Effector memory CD8-positive, alpha-beta T cell (primary cell): ENCODE measurements at places on chromosomes 2 and 18.

GRCh38 chr2:40431600-40431955 lies 20.3 kb downstream of the SLC8A1 start:
- no peak for DNase-seq

DNA sequence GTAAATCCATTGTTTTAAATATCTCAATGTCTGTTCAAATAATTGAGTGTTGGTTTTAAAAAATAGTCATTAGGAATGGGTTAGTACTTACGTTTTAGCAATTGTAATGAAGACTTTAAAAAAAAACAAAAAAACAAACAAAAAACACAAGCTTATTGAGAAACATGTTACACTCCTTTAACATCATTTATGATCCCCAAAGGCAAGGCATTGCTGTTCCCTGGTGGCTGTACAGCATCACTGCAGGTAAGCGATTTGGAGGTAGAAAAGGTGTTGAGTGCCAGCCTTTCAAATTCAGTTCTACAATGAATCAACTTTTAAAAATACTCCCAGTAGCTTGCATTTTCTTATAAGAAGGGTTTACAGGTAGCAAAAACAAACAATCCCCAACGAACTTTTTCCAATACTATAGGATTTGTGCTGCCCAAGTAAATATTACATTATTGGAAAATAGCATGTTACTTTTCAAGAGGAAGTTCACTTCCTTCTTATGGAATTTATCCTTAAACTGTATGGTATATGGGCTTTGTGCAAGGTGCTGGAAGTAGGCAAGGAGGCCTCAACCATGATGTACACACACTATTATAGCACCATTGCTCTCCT lies 27.5 kb downstream of the CNRIP1 start:
- no peak for DNase-seq

GRCh38 chr2:42925742-42926433 lies 133.5 kb upstream of the HAAO start:
- no peak for DNase-seq

DNA sequence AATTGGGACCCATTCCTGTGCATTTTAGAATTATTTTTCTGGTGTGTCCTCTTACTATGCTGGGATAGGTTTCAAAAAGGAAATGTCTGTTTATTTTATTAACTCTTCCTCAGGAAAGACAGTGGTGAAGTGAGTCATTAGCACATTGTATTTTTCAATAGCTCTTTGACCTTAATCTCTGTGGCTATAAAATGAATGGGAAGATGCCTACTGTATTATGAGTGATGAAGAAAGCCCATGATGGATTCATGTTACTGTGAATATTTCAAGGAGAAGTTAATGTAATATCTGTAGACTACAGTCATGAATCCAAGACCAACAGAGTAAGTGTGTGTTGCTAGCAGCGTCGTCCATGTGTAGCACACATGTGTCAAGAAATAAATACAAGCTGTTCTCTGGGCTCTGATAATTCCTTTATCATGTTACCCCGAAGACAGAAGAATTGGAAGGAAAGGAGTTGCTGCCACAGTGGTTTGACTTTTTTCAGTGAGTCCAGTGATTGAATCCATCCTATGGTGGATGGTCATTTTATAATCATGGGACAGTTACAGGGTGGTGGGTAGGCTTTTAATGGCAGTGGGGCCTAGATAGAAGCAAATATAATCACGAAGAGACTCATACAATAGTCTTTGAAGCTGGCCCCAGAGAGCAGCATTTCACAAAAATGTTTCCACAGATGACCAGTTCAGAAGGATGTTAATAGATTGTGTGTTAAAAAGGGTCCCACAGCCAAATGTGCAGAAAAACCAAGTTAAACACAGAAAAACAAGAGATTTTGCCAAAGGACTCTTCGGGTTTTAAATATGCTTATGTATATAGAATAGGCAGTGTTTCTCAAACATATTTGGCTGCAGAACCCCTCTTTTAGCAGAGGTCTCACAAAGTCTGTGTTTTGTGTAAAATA lies 239.7 kb upstream of the RASGRP3 start:
- DNase-seq: no peak

DNA sequence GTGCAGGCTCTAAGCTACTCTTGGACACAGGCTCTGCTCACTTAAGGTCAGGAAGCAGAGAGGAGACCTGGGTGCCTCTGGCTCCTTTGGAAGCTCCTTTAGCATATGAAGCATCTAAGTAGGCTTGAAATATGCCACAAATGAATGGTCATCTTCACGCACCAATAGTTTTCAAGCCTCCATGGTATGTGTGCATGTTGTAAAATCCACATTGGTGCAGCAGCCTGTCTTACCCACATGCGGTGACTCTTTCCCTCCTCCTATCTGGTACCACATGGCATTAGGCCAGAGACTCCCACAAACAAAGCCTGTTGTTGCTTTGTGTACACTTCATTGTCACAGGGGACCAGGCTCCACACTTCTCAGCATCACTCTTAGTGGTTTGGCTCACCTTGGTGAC lies 442.2 kb upstream of the RAB12 start:
- DNase-seq: no peak

DNA sequence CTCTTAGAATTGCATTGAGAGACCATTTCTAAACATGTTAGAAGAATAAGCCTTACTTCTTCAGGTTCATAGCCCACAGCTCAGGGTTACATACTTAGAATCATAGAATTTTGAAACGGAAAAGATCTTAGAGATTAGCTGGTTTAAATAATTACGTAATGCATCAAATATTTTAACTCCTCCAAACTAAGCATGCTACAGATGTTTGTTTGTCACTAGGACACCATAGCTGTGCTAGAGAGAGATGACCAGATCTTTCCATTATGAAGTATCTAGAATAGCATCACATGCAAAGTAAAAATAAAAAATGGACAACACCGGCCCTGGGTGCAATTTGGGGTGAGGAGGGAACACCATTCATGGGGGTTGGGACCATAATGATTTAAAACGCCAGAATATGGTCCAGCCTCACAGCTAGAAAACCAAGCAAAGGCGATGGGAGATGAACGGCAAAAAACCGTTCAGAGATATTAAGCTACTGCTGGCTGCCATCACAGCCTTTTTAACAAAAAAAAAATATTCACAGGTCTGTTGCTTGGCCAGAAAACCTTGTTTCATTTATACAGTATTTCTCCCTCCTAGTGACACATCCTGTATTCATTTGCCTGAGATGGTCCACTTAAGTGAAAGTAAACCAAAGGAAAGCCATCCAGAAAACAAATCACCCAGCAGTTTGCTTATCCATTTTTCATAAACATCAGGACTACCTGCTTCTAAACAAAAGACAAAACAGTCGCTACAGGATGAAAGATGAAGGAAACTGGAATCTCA lies 94.2 kb downstream of the EPHA4 start:
- no peak for DNase-seq

DNA sequence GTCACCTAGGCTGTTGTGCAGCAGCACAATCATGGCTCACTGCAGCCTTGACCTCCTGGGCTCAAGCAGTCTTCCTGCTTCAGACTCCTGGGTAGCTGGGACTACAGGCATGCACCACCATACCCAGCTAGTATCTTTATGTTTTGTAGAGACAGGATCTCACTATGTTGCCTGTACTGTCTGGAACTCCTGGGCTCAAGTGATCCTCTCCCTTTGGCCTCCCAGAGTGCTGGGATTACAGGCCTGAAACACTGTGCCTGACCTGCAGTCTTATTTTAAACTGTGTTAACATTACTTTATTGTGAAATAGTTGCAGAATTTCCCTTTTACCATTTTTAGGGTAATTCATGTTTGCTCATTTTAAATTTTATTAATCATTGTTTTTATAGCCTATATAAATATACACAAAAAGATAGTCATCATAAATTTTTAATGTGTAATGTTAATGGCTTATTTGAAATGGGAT lies 24.6 kb downstream of the EML4 start:
- DNase-seq: no peak

DNA sequence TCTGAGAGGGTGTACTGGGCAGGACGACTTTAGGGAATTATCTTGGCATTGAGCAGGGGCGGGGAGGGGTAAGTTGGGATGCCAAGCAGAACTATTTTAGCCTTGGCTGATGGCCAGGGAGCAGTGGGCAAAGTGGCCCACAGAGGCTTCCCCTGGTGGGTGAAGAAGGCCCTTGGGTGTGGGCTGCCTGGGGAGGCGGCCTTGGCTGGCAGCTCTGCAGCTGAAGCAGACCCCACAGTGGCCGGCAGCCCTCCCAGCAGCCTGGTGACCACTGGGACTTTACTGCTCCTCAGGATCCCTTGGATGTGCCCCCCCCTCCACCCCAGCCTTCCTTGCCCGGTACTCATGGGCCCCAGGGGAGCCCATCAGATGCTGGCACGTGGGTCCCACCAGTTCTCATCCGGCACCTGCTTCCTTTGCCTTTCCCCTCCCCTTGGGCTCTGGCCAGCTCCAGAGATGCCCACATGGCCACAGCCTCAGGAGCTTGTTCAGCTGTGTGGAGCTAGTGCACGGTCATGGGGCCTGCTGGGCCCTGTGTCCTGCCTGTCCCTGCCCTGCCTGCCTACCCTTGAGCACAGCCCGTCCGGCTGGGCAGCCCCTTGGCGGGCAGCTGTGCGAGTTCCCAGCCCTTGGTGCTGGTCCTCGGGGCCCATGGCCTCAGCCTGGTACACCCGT lies 122.1 kb upstream of the HS6ST1 start:
- no peak for DNase-seq

DNA sequence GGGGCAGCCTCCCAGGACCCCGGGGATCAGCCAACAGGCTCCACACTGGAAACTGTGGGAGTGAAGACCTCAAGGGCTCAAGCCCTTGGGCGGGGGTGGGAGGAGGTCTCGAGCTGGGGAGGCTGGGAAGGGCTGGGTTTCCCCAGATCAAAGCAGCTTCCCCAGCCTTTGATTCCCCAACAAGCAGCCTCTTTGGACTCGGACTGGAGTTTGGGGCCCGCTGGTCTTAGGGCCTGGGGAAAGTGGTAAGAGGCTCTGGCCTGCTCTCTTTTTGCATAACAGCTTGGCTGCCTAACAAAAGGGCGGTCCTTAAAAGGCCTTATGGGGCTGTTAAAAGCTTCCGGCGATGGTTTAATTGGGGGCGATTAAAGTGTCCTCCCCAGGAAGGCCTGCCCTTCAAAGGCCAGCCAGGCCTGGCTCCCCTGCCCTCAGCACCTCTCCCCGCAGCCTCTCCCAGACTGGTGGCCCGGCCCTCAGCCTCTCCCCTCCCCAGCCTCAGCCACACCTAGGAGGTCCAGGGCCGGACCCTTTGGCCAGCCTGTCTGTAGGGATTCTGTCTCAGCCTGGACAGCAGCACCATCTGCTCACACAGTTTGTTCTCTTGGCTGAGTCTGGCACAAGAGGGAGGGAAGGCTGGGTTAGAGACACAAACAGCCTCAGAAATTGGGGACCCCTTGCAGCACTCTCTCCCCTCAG lies 39.6 kb downstream of the ZFP36L2 start:
- no peak for DNase-seq
